HCEC 1CT (cell line): ENCODE measurements at places on chromosomes 16 and 17.

DNA sequence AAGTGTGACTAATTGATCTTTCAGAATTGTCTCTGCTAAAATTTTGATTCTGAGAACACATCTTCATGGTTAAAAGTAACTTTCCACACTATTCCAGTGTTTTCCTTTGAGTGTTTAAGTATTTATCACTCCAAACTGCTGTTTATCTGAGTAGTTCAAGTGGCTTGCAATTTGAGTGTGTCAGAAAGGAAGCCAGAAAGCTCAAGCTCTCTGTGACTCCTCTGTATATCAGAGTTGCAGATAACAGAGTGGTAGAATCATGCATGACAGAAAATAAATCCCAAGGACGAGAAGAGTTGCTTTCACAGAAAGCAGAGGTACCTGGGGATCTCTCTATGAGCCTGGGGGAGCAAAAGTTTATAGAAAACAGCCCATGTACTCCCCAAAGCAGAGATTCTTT is 130.0 kb downstream of the CYB561 start:
- DNase-seq = no peak

GRCh38 chr16:88723911-88724310 is 17.6 kb downstream of the CTU2 start:
- DNase-seq = no peak

GRCh38 chr17:48908853-48909394 is 717 bp downstream of the UBE2Z start:
- peak; percentile 70 for DNase-seq

- DNase-seq = no peak
Observed at GRCh38 chr16:10388988-10389387, 3.1 kb downstream of the ATF7IP2 start.

GRCh38 chr17:32870969-32871368 is 6.0 kb downstream of the MYO1D start:
- DNase-seq = peak; percentile 70

DNA sequence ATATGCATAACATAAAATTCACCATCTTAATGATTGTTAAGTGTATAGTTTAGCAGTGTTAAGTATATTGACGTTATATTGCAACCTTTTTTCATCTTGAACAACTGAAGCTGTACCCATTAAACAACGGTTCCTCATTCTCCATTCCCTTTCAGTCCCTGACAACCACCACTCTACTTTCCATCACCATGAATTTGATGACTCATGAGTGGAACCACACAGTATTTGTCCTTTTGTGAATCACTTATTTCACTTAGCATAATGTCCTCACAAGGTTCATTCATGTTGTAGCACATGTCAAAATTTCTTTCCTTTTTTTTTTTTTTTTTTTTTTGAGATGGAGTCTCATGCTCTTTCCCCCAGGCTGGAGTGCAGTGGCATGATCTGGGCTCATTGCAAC is 46.0 kb downstream of the HOXB1 start:
- peak; percentile 78 for DNase-seq
